Smooth muscle cell of the umbilical artery (primary cell): ENCODE measurements at places on chromosomes 13 and 19. TPM values are rescaled to one million over a fixed set of nuclear protein-coding genes. Genes with fewer than 3 reads are reported as not detected.

HIF3A gene
- 2.4 and 6.5 TPM in 2 replicates for total RNA-seq

GPR12 gene
- total RNA-seq = not detected in 2 replicates

ZNF582 gene
- total RNA-seq = 3.0 and 3.9 TPM in 2 replicates

B9D2 gene
- 2.6 and 3.9 TPM in 2 replicates for total RNA-seq

CLEC11A gene
- total RNA-seq = 56.1 and 68.0 TPM in 2 replicates

SERPINE3 gene
- total RNA-seq = 0.05 TPM in 1 of 2 replicates, not detected in the other

ALOX5AP gene
- 0.88 and 6.8 TPM in 2 replicates for total RNA-seq

CYSLTR2 gene
- 0.30 TPM in 1 of 2 replicates, not detected in the other for total RNA-seq

UBE2L5 gene
- total RNA-seq = 0.09 TPM in 1 of 2 replicates, not detected in the other

PALM3 gene
- 0.30 and 0.92 TPM in 2 replicates for total RNA-seq

KIR3DL3 gene
- not detected in 2 replicates for total RNA-seq

IZUMO1 gene
- under 0.01 TPM in 1 of 2 replicates, not detected in the other for total RNA-seq

DAZAP1 gene
- total RNA-seq = 39.2 and 75.1 TPM in 2 replicates

ZNF283 gene
- 16.7 and 22.9 TPM in 2 replicates for total RNA-seq

SRRM5 gene
- 0.05 TPM in 1 of 2 replicates, not detected in the other for total RNA-seq

PRTN3 gene
- total RNA-seq = not detected in 2 replicates

GFY gene
- total RNA-seq = not detected in 2 replicates

SIGLEC5 gene
- not detected in 2 replicates for total RNA-seq

MAG gene
- not detected in 2 replicates for total RNA-seq

POLRMT gene
- 24.3 and 37.9 TPM in 2 replicates for total RNA-seq

IQCN gene
- 0.30 and 0.32 TPM in 2 replicates for total RNA-seq

PRR22 gene
- total RNA-seq = 0.18 and 0.30 TPM in 2 replicates

BORA gene
- 3.9 and 6.5 TPM in 2 replicates for total RNA-seq

ZNF681 gene
- total RNA-seq = 0.59 and 0.60 TPM in 2 replicates

ZNF575 gene
- 0.09 and 0.30 TPM in 2 replicates for total RNA-seq

C19orf81 gene
- total RNA-seq = not detected in 2 replicates

CEACAM8 gene
- total RNA-seq = not detected in 2 replicates

ONECUT3 gene
- not detected in 2 replicates for total RNA-seq

CGB8 gene
- not detected in 2 replicates for total RNA-seq

HRC gene
- total RNA-seq = 0.14 TPM in 1 of 2 replicates, not detected in the other

NOP53 gene
- 41.5 and 49.6 TPM in 2 replicates for total RNA-seq

ZFP28 gene
- 9.5 and 14.3 TPM in 2 replicates for total RNA-seq

SIGLEC12 gene
- total RNA-seq = not detected in 2 replicates

FOXA3 gene
- not detected in 2 replicates for total RNA-seq

ZNF878 gene
- total RNA-seq = 0.18 TPM in 1 of 2 replicates, not detected in the other

NALCN gene
- 27.0 and 58.8 TPM in 2 replicates for total RNA-seq

NBEA gene
- total RNA-seq = 20.5 and 24.2 TPM in 2 replicates
